ENCODE measurements at places on chromosomes 1 and 21.

DNA sequence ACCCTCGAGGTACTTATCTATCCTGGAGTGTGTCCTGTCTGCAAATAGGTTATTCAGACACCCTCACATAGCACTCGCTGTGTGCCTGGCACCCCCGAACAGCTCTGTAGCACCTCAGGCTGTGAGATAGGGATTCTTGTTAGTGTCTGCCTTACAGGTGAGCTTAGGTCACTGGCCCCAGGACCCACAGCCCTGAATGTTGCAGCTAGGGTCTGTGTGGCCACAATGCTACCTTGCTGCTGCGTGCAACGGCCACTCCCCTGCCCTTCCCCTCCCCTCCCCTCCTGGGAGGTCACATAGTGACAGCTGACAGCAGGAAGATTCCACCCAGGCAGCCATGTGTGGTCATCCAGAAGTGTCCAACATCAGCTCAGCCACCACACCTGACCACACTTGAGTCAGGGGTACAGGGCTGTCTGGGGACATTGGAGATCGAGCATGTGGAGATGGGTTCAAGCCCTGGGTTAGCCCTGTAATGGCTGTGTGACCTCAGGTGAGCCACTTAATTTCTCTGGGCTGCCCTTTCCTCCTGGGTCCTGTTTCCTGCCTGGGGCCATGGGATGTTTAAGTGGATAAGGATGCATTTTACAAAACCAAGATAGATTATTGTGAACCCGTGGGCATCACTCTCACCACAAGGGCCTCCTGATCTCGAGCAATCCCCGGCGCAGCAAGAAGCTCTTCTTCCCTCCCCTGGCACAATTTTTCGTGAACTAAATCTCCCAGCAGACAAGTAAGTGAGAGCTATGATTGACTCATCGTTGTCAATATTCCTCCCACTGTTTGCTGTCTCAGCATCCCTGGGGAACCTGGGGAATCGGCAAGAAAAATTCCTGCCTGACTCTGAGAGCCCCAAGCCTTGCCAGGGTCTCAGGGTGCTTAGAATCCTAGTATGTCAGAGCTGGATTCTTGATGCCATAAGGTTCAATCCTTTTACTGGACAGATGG is 208.7 kb downstream of the PTPRU start:
- no peak for DNase-seq

DNA sequence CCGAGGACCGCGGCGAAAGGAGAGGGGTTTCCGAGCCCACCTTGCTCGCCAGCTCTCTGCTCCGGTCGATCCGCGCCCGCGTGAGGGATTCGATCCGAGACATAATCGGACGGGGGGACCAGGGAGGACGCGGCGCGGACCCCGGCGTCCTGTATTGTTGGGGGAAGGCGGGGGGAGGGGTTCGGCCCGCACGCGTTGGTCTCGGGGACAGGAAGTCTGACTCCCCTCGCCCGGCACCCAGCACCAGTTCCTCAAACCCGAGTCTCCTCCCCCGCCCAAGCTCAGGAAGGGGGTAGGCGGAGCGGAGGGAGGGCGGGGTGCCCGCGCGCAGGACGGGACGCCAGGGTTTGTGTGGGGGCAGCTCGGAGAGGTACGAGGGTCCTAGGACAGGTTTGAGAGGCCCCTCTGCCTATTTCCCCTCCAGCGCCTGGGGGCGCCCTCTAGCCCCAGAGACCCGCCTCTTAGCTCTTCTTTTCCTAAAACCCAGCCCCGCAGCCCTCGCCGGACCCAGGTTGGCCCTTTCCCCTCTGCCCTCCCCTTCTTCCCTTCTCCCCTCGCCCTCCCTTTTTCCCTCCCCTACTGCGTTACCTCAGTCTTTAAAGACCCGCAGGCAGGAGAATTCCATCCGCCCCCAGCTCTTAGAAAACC is at the start of gene ARHGEF2:
TSS of gene ARHGEF2 (minus strand) at position 223 of the 648 bp plus-strand sequence. CDS start at position 103, 120 bp downstream.
- DNase-seq = no peak

- no peak for DNase-seq
Observed at GRCh38 chr1:186479162-186479561, 18.2 kb upstream of the PDC start.

DNA sequence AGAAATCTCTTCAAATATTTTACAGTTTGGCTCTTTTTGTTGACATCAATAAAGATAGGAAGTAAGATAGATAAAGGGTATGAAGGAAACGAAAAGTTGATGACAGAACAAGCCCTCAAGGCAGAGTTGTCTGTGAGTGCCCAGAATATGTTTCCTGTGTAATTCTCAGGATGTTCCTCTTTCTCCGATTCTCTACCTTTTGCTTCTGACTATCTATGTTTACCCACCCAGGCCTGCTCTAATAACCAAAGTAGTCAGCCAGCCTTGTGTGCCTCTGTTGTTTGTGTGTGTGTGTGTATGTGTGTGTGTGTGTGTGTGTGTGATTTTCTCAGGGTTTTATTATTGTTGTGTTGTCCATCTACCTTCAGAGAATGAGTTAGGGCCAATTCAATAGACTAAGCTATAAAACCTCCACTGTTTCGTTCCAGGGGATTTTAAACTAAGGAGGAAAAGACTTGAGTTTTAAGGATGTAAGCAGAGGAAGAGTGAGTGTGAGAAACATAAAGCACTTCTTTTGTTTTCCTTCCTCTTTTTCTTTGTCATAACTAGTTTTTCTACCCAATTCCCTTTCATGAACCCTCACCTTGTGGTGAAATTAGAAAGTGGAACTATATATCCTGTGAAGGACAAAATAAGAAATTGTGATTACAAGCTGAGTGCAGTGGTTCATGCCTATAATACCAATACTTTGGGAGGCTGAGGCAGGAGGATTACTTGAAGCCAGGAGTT is 627.4 kb upstream of the NR5A2 start:
- DNase-seq = no peak

GRCh38 chr21:34533938-34534337 is 21.9 kb upstream of the KCNE1 start:
- no peak for DNase-seq

GRCh38 chr21:29064850-29065481 is 8.5 kb downstream of the CCT8 start:
- DNase-seq = no peak

Measured in GM04503 (cell line).